ENCODE measurements at places on chromosomes 4 and X.

GRCh38 chr4:386708-387105, 49.1 kb downstream of the ZNF141 start:
- no peak for DNase-seq

- DNase-seq = no peak
Measured at GRCh38 chr4:77127837-77128621, 29.0 kb upstream of the CCNG2 start.

GRCh38 chr4:177587989-177588388, 145.8 kb upstream of the AGA start:
- DNase-seq = no peak

GRCh38 chr4:113495790-113496189, 265.7 kb downstream of the CAMK2D start:
- no peak for DNase-seq

GRCh38 chr4:108029016-108029720, 39.5 kb downstream of the HADH start:
- DNase-seq = no peak

GRCh38 chr4:8022767-8023695, 83.4 kb upstream of the AFAP1 start:
- no peak for DNase-seq

GRCh38 chr4:82770607-82771006, 28.0 kb downstream of the SCD5 start:
- no peak for DNase-seq

DNA sequence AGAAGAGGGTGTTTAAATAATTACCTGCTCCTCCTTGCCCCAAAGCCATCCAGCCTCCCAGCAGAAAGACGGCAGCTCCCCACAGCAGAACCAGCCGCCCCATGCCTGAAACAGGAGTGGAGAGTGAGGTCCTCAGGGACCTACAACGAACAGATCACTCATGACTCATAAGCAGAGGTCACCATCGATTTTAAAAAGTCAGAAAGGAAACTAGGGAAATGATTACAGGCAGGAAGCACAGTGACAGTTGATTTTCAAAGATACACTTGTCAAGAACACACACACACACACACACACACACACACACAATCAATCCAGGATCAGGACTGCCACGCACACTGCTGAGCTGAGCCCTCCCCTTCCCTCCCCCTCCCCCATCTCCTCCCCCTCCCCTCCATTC, at the start of gene CRLF2:
CRLF2 (minus strand) TSS at position 118 of the 400 bp plus-strand sequence; CDS start at position 103, 15 bp downstream.
- DNase-seq = no peak

GRCh38 chr4:146291313-146291712, 77.0 kb downstream of the REELD1 start:
- no peak for DNase-seq

DNA sequence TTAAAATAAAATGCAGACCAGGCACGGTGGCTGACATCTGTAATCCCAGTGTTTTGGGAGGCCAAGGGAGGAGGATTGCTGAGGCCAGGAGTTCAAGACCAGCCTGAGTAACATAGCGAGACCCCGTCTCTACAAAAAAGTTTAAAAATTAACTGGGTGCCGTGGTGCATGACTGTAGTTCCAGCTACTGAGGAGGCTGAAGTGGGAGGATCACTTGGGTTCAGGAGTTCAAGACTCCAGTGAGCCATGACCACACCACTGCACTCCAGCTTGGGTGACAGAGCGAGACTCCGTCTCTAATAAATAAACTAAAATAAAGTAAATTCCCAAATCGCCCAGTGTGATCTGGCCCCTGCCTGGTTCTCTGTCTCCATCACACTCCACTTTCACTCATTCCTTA, 43.7 kb downstream of the TENM3 start:
- DNase-seq = no peak

DNA sequence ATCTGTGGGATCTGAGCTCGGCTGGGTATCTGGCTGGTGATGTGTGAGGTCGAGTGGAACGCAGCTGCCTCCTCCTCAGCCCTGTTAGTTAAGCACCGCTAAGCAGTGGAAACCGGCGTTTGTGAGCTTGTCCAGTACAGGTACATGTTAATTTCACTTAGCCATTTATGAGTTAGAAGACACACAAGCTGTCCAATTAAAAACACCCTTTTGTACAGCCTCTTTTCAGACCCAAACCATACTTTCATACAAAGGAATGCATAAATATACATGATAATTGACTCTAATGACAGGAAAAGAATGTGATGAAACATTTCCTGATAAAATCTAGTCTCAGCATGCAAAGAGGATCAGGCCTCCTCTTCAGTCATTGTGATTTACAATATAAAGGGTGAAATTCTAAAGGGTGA, 163.6 kb upstream of the FAT1 start:
- no peak for DNase-seq

DNA sequence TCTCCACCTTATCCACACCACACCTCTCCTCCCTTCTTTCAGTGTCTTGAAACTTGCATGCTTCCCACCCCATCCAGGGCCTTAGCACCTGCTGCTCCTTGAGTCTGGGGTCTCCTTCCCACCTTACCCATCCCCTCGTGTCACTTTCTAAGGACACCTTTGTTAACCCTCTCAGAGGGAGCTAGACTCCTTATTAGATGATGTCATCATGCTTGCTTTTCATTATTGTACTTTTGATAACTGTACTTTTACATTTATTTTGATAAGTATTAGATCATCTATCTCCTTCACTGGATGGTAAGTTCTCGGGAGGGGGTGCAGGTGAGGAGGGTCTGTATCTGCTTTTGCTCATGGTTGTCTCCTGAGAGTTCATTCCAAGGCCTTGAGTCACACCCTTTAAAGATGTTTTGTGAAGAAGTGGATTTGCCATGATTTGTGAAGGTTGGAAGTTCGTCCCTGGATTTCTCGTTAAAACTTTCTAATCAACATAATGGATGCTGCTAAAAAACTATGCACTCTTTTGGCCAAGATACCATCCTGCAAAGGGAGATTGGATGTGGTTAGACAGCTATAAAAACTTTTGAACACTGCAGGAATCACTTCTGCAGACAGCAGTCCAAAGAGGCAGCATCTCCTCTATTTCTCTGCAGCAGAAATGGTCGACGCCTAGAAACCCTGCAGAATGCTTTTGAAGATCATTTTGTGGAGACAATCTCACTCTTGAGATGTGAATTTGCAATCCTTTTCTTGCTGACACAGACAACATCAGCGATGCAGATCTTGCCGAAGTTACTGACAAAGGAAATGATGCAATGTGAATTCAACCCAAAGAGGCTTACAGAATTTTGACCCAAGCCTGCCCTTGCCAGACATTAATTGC, 69.6 kb downstream of the ENPP6 start:
- DNase-seq = no peak

DNA sequence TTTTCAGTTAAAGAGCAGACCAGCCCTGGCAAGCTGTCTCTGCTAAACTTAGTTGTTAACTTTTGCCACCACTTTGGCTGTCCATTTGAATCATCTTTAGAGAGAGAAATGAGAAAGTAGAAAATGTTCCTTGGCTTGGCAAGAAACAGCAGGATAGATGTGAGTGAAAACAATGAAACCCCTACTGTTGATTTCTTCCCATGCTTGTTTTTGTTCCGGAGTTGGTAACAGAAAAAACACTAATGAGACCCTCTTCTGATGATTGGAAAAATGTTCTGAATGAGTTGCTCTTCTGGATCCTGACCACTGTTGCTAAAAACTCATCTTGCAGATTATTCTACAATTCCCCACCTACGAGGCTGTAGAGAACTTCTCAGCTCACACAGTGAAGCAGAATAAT, 203.3 kb downstream of the MAPK10 start:
- no peak for DNase-seq

DNA sequence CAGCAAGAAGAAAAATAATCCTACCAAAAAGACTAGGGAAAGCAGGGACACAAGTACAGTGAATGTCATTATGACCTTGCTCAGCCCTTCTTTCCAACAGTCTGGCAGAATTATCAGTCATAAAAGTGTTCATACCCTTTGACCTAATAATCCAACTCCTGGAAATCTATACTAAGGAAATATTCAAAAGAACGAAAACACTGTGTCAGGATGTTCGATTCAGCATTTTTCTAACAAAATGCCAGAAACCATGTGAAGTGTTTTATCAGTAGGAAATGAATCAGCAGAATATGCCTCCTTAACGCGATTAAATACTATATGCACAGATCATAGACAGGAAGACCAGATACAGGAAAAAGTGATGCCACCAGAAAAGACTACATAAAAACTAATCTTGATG, 16.2 kb upstream of the S100G start:
- DNase-seq = no peak

DNA sequence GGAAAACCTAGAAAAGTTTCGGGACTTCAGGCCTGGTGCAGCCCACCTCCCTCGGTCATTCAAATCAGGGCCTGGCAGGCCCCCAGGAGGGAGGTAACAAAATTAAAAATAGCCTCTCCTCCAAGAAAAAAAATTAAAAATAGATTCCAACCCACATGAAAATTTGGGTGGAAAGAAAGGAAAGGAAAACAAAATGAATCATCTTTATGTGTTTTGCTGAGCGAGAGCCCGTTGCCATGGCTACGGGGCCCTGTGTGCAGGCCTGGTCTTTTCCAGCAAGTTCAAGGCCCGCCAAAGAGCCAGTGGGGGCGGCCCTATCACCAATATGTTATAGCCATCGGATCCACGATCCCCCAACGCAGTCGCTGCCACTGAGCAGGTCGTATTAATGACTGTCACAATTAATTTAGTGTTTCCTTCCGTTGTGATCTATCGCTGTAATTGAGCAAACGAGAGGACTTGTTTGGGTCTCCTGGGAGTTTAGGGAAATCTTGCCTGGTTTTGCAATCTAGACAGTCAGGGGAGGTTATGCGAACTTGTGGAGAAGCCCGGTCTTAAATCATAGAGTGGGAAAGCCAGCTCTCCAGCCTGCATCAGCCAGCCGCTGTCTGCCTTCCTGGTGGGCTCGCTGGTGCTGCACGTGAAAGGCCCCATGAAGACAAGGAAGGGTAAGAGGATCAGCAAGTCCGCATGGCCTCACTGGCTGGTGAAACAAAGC, 452.4 kb downstream of the BCOR start:
- no peak for DNase-seq
